ENCODE measurements at places on chromosomes 16 and 17.

DNA sequence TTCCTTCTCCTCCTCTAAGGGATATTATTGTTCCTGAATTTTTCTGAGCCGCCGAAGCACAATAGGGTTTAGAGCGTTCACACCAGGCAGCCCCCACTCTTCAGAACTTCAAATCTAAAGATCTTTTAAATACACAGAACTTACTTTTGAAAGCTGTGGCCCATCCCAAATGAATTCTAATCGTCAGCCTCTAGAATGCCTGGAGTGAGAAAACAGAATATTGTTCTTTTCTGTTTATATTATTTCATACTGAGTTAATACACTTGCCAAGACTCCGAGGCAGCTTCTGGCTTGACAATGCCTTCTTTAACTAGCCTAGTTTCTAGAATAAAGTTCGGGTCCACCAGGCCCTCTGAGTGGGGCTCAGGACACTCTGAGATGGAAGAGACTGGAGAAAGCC lies 405.6 kb downstream of the WWOX start:
- DNase-seq, result no peak

GRCh38 chr17:79923974-79924638 lies 84.9 kb upstream of the CBX4 start:
- DNase-seq, result peak; percentile 20

DNA sequence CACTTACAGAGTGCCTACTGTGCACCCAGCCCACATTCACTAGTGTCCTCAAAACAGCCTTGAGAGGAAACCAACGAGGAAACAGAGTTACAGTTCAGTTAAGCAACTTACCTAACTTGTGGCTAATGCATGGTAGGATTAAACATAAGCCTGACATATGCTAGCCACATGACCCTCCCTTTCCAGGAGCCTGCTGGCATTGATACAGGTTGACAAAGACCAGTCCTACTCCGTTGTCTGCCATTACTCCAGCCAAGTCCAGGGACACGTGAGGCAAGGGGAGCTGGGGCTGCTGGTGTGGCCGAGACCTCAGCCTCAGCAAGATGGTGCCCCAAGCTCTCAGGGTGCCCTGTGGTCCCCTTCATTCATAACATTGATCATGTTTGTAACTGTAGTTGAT lies 37.9 kb downstream of the SNX20 start:
- DNase-seq, result no peak

DNA sequence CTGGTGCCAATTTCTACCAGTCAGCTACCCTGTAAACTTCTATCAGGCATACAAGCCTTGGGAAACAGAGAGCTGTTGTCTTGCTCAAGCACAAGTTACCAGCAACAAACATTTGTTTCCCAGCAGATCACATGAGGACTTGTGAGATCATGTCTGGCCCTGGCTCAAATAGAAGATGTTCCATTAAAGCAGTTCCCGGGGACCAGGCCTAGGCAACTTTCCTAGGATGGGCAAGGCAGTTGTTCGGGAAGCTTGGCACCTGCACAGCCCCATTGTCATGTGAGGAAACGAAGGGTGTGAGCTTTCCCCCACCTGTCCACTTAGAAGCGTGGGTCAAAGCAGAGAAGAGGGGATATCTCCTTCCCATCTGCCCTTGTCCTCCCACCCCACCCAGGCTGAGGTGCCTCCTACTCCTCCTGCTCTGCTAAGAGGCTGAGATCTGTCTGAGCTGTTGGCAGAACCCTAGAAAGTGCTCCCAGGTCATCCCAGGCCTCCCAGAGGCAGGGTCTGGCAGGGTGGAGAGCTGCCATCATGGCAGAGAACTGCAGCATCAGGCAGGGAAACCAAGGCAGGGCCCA lies 11.2 kb upstream of the SLC47A2 start:
- no peak for DNase-seq

DNA sequence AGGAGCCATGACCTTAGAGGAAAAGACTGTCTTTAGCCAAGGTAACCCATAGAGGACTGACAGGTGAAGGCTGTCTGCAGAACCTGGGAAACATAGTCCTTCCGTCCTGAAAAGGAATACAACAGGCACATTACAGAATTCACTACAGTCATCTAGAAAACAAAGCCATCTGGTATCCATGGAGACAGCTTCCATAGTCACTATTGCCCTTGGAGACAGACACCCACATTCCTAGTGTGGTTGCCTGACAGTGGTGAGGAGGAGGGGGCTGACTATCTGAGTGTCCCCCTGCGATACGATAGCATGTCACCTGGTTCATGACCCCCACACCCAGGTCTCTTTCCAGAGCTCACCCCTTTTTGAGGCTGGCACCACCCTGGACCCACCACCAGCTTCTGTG lies 254.7 kb downstream of the CDH13 start:
- no peak for DNase-seq

- DNase-seq, result no peak
Observed at GRCh38 chr16:78277321-78278055, 178.0 kb downstream of the WWOX start.

DNA sequence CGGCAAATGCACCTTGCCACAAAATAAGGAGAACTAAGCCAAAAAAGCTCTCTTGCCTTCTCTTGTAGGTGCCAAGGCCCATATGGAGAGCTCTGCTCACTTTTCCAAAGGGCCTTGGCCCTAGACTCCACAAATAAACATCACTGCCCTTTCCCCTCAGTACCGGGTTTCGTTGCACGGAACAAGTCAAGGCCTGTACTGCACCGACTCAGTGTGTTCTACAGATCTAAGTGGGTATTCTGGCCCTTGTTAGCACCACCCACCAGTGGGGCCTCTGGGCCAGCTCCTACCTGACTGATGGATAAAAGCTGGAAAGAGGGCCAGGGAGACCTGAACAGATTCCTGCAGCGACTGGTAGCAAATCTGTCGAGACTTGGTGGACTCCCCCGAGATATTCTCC lies 43.7 kb upstream of the GSG1L start:
- DNase-seq, result no peak

- DNase-seq, result no peak
Observed at GRCh38 chr17:80109066-80109660, 7.8 kb downstream of the GAA start.

DNA sequence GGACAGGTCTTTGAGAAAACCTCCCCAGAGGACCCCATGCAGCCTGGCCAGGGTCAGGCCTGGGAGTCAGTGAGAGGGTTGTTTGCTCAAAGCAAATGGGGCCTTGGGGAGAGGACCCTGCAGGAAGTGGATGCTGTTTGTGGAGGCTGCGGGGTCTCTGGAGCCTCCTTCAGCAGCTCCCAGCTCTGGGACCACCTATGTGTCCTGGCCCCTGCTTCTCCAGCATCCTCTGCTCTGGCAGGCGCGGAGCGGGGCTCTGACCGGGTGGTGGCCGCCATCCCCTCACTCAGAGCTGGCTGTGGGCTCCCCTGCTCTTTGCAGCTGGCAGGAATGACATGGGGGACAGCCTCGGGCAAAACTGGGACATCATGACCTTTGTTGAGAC lies 29.8 kb upstream of the CIBAR2 start:
- DNase-seq, result no peak

DNA sequence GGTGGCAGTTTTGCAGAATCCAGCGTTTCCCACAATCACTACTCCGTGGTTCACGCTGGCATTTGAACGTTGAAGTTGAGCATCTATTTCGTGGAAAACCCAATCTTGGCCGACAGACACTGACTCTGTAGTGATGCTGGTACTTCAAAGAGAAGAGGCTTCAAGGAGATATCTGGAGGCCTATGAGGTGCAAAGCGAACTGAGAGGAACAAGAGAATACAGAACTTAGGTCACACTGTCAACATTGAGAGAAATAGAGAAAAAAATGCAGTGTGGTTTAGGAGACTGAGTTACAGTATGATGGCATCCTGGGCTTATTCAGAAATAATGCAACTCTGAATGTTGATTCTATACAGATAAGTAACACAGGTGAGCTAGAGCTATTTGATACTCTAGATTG lies 16.0 kb downstream of the CCL16 start:
- DNase-seq, result no peak

DNA sequence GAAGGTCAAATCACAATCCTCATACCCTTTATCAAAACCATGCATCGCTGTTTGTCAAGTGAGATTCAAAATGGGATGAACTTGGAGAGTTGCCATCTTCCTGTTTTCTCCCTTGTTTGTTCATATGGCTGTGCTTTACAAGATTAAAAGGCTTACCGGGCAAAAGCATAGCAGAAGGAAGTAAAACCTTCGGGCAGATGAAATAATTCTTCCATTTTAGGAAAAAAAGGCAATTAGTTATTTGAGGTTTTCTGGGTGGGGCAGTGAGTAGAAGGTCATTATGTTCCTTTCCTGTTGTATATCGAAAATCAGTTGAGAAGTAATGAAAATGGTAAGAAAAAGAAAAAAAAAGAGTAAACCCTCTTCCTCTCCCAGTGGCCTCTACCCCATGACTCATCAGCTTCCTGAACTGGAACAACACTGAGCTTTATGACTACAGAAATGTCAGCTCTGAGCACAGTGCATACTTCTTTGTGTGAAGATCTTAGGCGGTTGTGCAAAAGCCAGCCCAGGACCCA lies 369.2 kb downstream of the CDH13 start:
- DNase-seq, result peak; percentile 23

- no peak for DNase-seq
Observed at GRCh38 chr17:69388822-69389442, 25.6 kb upstream of the MAP2K6 start.

GRCh38 chr16:79687249-79688130 lies 87.0 kb upstream of the MAF start:
- no peak for DNase-seq

DNA sequence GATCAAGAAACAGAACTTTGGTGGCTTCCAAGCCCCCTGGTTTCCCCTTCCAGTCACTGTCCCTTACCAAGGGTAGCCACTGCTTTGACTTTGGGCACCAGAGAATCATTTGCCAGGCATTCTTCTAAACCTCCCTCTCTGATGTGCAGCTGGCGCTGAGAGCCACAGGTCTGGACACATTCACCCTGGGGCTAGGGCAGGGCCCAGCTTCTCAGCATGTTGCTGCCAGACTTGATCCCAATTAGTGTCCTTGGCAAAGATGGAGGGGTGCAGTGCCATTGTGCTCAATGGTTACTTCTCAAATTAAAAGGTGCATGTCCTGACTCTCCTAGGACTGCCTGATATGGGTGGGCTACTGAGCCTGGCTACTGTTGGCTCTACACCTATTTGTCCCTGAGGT lies 7.6 kb upstream of the SLC47A2 start:
- no peak for DNase-seq
